ENCODE measurements at places on chromosomes 3 and 15. TPM values are rescaled to one million over a fixed set of nuclear protein-coding genes. Genes with fewer than 3 reads are reported as not detected.

DNA sequence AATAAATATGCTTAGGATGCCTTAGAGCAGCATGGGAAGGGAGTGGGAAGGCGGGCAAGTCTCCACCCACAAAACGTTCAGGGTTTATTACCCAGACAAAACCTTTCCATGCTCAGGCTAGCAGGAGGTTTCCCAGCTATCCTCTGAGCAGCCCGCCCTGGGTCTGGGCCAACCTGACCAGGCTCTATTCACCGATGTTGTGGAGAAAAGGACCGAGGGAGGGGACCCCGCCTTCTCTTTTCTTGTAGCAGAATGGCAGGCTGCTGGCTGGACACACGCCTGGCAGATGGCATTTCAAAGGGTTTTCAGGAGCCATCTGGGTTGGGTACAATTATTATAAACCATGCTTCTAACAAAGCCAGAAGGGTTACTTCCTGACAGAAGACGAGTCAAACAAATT is 540.9 kb downstream of the MAGI1 start:
- DNase-seq: peak; percentile 29
- H3K27me3 ChIP-seq: no peaks in the 10 kb centered on the region
- no peak overlapping the region for H3K4me3 ChIP-seq
- peaks cover 5% of the 10 kb centered on the region for H3K4me1 ChIP-seq
- H3K27ac ChIP-seq: no peak overlapping the region

GRCh38 chr3:40780291-40780924 is 255.6 kb downstream of the ZNF621 start:
- H3K4me1 ChIP-seq: peaks cover 17% of the 10 kb centered on the region
- H3K36me3 ChIP-seq: no peaks in the 10 kb centered on the region
- H3K27me3 ChIP-seq: no peaks in the 10 kb centered on the region
- peak overlapping the region; percentile 22 for H3K27ac ChIP-seq
- H3K4me3 ChIP-seq: peak overlapping the region; percentile 15
- peak; percentile 70 for DNase-seq

GPD1L gene
- 79.0 TPM for total RNA-seq

GRCh38 chr3:13451301-13451673 is 28.8 kb upstream of the HDAC11 start:
- H3K4me1 ChIP-seq: no peaks in the 10 kb centered on the region
- no peaks in the 10 kb centered on the region for H3K36me3 ChIP-seq
- no peaks in the 10 kb centered on the region for H3K27me3 ChIP-seq
- no peak for DNase-seq
- peak overlapping the region; percentile 59 for H3K4me3 ChIP-seq

DNA sequence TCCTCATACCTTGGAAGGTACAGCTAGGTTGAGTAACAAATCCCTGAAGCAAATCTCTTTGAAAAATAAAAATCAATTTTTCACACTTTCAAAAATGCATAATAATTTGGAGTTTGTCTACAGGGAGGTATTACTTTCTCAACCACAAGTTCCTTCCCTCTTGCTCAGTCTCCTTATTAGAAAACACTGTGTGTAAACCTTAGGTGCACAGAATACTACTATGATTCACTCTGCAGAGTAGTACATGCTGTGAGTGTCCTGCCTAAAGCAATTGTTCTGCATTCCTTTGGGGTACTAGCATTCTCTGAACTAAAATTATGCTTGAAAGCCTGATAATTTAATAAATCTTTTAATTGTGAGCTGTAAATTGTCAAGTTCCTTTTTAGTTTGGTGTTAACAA is 115.9 kb upstream of the EPHA3 start:
- H3K4me3 ChIP-seq: no peak overlapping the region
- H3K4me1 ChIP-seq: no peaks in the 10 kb centered on the region
- no peaks in the 10 kb centered on the region for H3K36me3 ChIP-seq
- H3K27ac ChIP-seq: no peak overlapping the region
- no peak for DNase-seq
- H3K27me3 ChIP-seq: no peaks in the 10 kb centered on the region

GPR149 gene
- total RNA-seq: 0.18 TPM

- no peak for DNase-seq
- H3K27ac ChIP-seq: no peak overlapping the region
- no peak overlapping the region for H3K4me3 ChIP-seq
- no peaks in the 10 kb centered on the region for H3K4me1 ChIP-seq
- peaks cover 34% of the 10 kb centered on the region for H3K36me3 ChIP-seq
- H3K27me3 ChIP-seq: no peaks in the 10 kb centered on the region
Measured at GRCh38 chr3:113252553-113252952, 41.2 kb downstream of the BOC start.

- peak within 1 kb of the TSS; percentile 52 for H3K4me3 ChIP-seq
- peaks cover 39% of the 10 kb centered on the region for H3K36me3 ChIP-seq
- H3K27ac ChIP-seq: peak within 1 kb of the TSS; percentile 85
- no peaks in the 10 kb centered on the region for H3K27me3 ChIP-seq
Measured at GRCh38 chr3:49813497-49814174, at the start of gene UBA7. Gene UBA7 (minus strand): TSS chr3:49813953. CDS start chr3:49813787, 166 bp downstream.

GRCh38 chr3:51668756-51669155 is 2.3 kb upstream of the TEX264 start:
- H3K36me3 ChIP-seq: no peaks in the 10 kb centered on the region
- no peak for DNase-seq
- peaks cover 45% of the 10 kb centered on the region for H3K4me1 ChIP-seq
- H3K27ac ChIP-seq: no peak overlapping the region

DNA sequence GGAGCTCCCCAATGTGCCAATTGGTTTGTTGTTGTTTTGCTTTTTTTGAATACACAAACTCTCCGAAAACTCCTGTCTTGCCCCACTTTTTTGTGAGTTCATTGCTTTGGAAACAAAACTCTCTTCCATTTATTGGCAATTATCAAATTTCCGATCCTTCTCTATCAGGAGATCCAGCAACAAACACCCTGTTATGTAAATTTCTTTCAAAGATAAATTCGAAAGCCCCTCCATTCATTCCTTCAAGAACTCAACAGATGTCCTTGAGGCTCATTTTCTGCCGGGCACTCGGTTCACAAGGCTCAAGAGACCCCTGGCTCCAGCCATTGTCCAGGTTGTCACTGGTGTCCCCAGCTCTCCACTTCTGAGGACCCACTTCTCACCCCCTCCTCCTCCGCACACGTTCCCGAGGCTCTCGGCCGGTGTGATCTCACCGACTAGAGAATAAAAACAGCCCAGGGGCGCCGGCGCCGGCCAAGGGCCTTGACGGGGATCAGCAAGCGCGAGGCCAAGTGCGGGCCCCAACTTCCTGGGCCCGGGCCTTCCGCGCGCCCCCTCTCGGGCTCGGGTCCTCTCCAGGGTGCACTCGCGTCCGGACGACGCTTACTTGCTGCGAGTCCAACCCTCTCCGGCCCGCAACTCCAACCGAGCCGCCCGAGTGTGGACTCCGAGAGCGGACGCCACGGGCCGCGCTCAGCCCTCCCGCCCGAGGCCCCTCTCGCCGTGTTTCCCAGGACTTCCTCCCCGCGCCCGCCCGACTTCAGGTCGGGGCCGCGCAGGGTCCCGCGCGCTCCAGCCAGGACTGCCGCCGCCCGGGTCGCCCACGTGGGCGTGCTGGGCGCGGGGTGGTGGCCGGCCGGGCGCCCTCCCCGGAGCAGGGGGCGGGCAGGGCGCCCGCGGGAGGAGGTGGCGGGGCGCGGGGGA is 533 bp upstream of the SMAD3 start:
- no peaks in the 10 kb centered on the region for H3K36me3 ChIP-seq
- H3K27ac ChIP-seq: peak overlapping the region; percentile 98
- H3K27me3 ChIP-seq: no peaks in the 10 kb centered on the region
- peaks cover 55% of the 10 kb centered on the region for H3K4me1 ChIP-seq
- no peak for DNase-seq
- peak overlapping the region; percentile 83 for H3K4me3 ChIP-seq

PLSCR1 gene
- 18.7 TPM for total RNA-seq
